ENCODE measurements at places on chromosomes 16 and 17. TPM values are rescaled to one million over a fixed set of nuclear protein-coding genes. Genes with fewer than 3 reads are reported as not detected.

DNA sequence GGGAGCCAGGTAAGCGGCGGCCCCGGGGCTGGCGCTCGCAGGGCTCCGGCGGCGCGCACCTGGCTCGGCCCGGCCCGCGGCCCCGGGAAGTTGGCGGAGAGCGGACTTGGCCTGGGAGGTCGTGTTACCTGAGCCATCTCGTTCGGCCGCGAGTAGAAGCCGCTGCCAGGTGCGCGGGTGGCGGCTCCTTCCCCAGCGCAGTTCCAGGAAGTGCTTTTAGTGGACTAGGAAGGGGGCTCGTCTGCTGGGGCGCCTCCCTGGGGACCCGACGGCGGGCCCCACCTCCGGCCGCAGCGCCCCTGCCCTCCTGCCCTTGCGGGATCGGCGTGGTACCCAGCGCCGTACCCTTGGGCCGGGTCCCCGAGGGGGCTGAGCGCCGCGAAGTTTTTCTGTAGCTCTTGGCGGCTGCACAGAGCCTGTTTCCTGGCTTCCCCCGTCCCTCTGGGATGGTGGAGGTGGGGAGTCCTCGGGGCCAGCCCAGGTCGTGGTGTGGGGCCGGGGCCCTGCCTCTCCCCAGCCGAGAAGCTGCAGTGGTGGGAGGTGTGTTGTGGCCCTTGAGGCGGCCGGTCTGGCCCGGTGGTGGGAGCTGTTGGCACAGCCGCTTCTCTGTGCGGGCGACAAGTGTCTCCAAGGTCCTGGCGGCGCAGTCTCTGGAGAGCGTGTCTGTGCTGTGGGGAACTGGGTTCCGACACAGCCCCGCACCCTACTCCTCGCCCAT lies 96.9 kb downstream of the RAB11FIP4 start:
- H3K27me3 ChIP-seq: no peaks in the 10 kb centered on the region
- peak overlapping the region; percentile 97 for H3K27ac ChIP-seq
- H3K36me3 ChIP-seq: no peaks in the 10 kb centered on the region
- H3K4me3 ChIP-seq: peak overlapping the region; percentile 83
- H3K4me1 ChIP-seq: peaks cover 52% of the 10 kb centered on the region

DNA sequence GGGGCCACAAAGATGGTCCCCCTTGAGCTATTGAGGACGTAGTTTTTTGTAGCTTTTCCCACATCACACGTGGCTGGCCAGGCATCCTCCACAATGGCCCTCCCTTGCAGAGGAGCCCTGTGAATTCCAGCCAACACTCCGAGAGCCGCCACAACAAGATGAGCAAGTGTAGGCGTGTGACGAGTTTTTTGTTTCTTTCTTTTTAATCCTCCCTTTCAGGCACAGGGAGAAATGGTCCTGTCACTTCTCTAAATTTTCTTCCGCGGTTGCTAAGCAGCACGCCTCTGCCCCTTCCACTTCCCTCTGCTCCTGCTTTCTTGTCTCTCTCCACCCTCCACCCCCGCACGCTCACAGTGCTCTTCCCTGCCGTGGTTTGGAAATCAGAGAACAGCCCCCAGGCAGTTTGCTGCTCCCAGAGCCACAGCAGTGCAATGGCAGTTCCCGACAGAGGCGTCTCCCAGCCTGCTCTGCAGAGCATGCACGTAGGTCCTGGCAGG lies 68.0 kb upstream of the MRTFB start:
- H3K36me3 ChIP-seq: no peaks in the 10 kb centered on the region
- peaks cover 12% of the 10 kb centered on the region for H3K4me1 ChIP-seq
- H3K27ac ChIP-seq: peak overlapping the region; percentile 85
- no peak overlapping the region for H3K4me3 ChIP-seq

- no peak for DNase-seq
- H3K36me3 ChIP-seq: no peaks in the 10 kb centered on the region
- no peak overlapping the region for H3K27ac ChIP-seq
- H3K4me1 ChIP-seq: peaks cover 7% of the 10 kb centered on the region
Measured at GRCh38 chr17:29642171-29642611, 19.5 kb upstream of the CORO6 start.

Gene CTF1
- 4.5 TPM for total RNA-seq

Gene MYH11
- 0.31 TPM for total RNA-seq

DNA sequence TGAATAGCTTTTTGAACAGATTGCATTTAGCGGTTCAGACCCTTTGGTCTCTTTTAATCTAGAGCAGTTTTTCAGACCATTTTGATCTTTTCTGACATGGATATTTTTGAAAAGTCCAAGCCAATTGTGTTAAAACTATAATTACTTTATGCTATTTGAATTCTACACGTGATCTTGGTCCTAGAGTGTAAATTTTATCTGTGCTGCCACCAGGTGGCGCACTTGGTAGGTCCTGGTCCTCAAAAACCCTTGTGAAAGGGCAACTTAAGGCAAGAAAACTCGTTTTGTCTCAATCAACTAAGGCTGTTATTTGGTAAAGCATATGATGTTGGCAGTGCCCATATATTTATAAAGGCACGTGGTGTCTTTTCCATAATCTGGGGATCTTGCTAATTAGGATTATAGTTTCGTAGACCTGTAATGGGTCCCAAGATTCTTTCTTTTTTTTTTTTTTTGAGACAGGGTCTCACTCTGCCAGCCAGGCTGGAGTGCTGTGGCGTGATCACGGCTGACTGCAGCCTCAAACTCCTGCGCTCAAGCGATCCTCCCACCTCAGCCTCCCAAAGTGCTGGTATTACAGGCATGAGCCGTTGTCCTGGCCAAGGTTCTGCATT lies 43.9 kb upstream of the TEX2 start:
- no peaks in the 10 kb centered on the region for H3K27me3 ChIP-seq
- H3K4me3 ChIP-seq: no peak overlapping the region
- peaks cover 12% of the 10 kb centered on the region for H3K4me1 ChIP-seq
- peak; percentile 42 for DNase-seq
- H3K36me3 ChIP-seq: no peaks in the 10 kb centered on the region

DNA sequence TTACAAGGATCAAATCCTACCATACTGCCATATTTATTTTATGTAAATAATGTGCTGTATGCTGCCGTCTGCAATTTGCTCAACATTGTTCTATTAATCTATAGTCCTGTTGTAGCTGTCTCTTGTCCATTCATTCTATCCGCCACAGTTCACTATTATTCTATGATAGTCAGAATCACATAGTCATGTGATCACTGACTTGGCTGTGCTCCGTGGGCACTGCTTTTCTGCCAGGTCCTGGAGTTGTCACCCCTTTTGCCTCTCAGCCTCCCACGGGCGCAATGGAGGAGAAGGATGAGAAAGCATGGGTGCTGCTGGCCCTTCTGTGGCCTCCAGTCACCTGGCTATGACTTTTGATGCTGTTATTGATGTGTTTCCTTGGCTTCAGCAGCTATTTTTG lies 37.3 kb upstream of the ANKFY1 start:
- H3K36me3 ChIP-seq: peaks cover 4% of the 10 kb centered on the region
- peak overlapping the region; percentile 53 for H3K27ac ChIP-seq
- H3K4me3 ChIP-seq: no peak overlapping the region
- no peak for DNase-seq
- peaks cover 21% of the 10 kb centered on the region for H3K4me1 ChIP-seq
- H3K27me3 ChIP-seq: no peaks in the 10 kb centered on the region

GRCh38 chr16:89004209-89004831 lies 27.3 kb upstream of the CBFA2T3 start:
- H3K4me1 ChIP-seq: no peaks in the 10 kb centered on the region
- H3K27me3 ChIP-seq: peaks cover 52% of the 10 kb centered on the region
- no peak overlapping the region for H3K4me3 ChIP-seq
- no peak for DNase-seq
- no peaks in the 10 kb centered on the region for H3K36me3 ChIP-seq

DNA sequence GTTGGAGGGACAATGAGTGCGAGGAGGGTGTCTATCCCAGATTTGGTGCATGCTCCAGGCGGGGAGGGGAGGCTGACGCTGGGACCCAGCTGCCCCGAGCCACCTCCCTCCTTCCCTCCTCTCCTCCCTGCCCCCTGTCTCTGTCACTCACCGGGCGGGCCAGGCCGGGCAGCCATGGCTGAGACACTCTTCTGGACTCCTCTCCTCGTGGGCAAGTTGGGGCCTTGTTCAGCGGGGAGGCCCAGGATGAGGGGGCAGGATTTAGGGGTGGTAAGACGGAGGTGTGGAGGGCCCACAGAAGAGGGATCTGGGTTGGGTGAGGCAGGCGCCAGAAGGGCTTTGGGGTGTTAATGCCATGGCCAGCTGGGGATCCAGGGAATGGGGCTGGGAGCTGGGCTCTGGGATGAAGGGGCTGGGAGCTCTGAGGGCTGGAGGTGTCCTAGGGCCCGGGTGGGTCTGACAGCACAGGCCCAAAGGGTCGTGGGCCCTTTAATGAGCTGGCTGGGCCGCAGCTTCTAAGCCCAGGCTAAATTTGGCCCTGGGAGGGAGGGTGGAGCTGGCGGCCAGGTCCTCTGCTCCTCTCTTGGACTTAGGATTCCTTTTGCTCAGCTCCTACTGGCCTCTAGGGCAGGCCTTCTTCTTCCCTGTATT lies at the start of gene SGCA:
TSS of gene SGCA (plus strand) at position 139 of the 651 bp plus-strand sequence. CDS start at position 175, 36 bp downstream.
- peaks cover 4% of the 10 kb centered on the region for H3K4me1 ChIP-seq
- H3K27me3 ChIP-seq: peaks cover 29% of the 10 kb centered on the region
- DNase-seq: no peak
- peak within 1 kb of the TSS; percentile 11 for H3K27ac ChIP-seq

GRCh38 chr17:37338847-37339246 lies 36.9 kb upstream of the C17orf78 start:
- peaks cover 2% of the 10 kb centered on the region for H3K4me1 ChIP-seq
- H3K27ac ChIP-seq: no peak overlapping the region
- no peak for DNase-seq
- H3K36me3 ChIP-seq: peaks cover 5% of the 10 kb centered on the region
- H3K4me3 ChIP-seq: no peak overlapping the region

Gene ACE
- 6.4 TPM for total RNA-seq

- H3K27ac ChIP-seq: no peak overlapping the region
- no peak for DNase-seq
- H3K27me3 ChIP-seq: peaks cover 34% of the 10 kb centered on the region
- H3K36me3 ChIP-seq: no peaks in the 10 kb centered on the region
Measured at GRCh38 chr17:9256751-9257629, 235.7 kb downstream of the NTN1 start.

Gene RNF40
- total RNA-seq: 155 TPM
